Caki2 (cell line): ENCODE measurements at places on chromosomes 2 and 18. TPM values are rescaled to one million over a fixed set of nuclear protein-coding genes. Genes with fewer than 3 reads are reported as not detected.

GRCh38 chr2:163324677-163325076, 411.1 kb downstream of the FIGN start:
- no peak for DNase-seq

DNA sequence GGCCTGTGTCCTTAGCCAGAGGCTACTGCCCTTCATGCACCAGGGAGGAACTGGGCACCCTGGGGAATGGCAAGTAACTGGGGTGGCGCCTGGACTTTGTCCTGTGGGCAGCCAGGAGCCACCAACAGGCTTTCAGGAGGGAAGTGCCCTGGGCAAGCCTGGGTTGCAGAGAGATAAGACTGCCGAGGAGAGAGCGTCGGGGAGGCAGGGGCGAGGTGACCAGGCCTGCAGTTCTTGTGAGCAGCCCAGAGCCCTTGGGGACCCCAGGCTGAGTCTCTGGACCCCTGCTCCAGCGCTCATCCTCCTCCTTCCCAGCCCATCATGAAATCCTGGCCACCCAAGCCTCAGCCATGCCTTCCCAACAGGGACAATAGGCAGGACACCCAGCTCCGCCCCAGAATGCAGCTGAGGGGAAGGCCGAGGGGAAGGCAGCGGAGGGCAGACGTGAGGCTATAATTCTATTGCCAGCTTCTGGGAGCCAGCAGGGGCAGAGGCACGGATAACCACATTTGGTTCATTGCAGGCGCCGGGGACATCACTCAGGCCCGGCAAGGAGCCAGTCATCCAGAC, 25.1 kb downstream of the ADRA2B start:
- no peak for DNase-seq

GRCh38 chr2:29226375-29226774, 111.2 kb downstream of the CLIP4 start:
- no peak for DNase-seq

- DNase-seq, result no peak
Measured at GRCh38 chr2:15122915-15123314, 438.2 kb downstream of the NBAS start.

GRCh38 chr2:150319658-150320555, 167.6 kb downstream of the RND3 start:
- no peak for DNase-seq

DNA sequence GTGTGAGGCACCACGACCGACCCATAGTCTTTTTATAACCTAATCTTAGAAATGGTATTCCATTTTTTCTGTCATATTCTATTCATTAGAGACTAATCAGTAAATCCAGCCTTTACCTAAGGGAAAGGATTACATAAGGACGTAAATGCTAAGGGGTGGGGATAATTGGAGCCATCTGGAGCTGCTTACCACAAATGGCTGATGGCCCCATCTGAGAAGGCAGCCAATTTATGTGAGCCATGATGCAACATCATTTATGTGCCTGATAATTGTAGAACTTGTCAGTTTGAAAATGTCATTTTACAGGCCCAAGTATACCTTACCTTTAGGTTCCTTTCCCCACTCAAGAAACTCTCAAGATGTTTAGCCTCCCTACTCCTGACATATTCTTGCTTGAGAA, 44.0 kb downstream of the ARHGEF33 start:
- DNase-seq, result no peak

IL1F10 gene
- not detected in 2 replicates for total RNA-seq

- DNase-seq, result no peak
Measured at GRCh38 chr2:134973241-134974138, 54.9 kb downstream of the CCNT2 start.

DNA sequence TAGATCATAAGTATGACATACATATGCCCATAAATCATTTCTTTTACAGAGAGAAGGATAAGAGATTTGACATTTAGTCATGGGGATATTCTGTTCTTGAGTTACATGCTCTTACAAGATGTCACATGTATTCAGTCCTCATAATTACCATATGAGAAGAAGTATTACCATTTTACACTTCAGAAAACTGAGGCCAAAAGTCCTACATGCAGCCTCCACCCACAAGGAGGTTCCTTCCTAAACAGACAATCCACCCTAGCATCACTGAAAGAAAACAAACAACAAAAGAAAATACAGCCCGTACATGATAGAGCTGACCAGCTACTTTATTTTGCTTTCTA, 335.1 kb downstream of the SETBP1 start:
- no peak for DNase-seq

- no peak for DNase-seq
Measured at GRCh38 chr2:213545964-213546475, 261.8 kb downstream of the SPAG16 start.

GRCh38 chr2:112618383-112618782, 27.4 kb upstream of the SLC20A1 start:
- DNase-seq, result no peak

GRCh38 chr18:58375051-58375450, 253.8 kb downstream of the ALPK2 start:
- no peak for DNase-seq

- no peak for DNase-seq
Measured at GRCh38 chr18:76392349-76392748, 102.7 kb downstream of the ZNF516 start.

DNA sequence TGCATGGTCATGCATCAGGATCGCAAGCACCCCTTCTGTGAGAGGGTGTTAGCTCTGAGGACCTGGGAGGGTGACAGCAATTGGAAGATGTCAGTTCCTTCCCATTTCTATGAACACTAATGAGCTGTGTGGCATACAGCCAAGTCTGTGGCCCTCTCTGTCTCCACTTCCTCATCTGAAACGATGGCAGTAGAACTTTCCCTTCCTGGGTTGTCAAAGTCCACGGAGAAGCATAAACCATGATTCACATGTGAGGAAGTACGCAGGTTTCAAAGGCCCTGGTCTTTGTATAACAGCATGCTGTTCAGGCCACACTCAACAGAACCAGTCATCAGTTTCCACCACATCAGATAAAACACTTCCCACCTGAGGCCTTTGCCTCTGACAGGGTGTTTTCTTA, 167.4 kb upstream of the RAB6C start:
- peak; percentile 7 for DNase-seq

DNA sequence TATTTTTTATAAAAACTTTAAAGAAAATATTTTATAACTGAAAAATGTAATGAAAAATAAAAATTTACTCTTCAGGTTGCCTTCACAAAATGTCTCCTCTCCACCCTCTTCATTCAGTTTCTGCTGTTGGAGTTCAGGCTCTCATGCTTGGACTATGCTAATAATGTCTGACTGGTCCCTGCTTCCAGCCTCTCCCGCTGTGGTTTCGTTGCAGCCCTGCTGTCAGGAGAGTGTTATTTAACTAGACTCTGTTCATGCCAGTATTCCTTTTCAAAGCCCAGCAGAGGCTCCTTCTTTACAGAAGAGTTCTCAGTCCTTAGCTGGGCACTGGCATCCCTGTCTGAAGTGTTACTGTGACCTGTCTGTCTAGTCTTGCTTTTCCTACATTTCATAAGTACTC, 40.4 kb downstream of the CLIP4 start:
- no peak for DNase-seq

GRCh38 chr2:102264952-102265351, 46.4 kb upstream of the IL1RL1 start:
- no peak for DNase-seq

ZNF532 gene
- 21.0 and 21.1 TPM in 2 replicates for total RNA-seq

SLC40A1 gene
- total RNA-seq, result 7.4 and 7.9 TPM in 2 replicates

DNA sequence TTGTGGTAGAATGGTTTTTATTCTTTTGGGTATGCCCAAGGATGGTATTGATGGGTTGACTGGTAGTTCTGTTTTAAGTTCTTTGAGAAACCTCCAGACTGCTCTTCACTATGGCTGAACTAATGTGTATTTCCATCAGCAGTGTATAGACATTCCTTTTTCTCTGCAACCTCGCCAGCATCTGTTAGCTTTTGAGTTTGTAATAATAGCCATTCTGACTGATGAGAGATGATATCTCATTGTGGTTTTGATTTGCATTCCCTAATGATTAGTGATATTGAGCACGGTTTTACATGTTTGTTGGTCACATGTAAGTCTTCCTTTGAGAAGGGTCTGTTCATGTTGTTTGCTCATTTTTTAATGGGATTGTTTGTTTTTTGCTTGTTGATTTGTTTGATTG, 1348.7 kb upstream of the NXPH2 start:
- no peak for DNase-seq

TBR1 gene
- not detected in 2 replicates for total RNA-seq

DNA sequence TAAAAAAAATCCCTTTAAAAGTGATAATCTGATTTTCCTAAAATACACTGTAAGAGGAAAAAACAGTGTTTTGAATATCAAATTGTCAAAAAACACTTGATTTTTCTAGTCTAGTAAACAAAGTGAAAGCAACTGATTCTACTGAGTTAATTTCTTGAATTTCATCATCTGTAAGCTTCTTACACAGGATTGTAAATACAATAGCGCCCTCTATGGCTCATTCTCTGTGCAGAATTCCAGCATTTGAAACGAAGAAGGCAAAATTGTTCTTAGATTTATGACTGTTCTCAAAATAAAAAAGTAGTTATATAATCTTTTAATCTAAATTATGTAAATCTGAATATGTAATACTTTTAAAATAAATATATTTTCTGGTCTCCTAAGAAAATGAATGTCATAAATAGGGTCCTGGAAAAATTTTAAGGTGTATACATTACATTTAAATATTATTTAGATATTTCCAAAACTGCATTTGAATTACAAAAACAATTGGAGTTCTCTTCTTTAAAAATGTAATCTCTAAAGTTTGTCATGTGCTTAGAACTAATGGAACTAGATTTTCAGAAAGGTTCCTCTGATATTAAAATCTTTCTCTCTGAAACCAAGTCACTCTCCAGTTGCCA, 176.9 kb upstream of the MC4R start:
- DNase-seq, result peak; percentile 14

DNA sequence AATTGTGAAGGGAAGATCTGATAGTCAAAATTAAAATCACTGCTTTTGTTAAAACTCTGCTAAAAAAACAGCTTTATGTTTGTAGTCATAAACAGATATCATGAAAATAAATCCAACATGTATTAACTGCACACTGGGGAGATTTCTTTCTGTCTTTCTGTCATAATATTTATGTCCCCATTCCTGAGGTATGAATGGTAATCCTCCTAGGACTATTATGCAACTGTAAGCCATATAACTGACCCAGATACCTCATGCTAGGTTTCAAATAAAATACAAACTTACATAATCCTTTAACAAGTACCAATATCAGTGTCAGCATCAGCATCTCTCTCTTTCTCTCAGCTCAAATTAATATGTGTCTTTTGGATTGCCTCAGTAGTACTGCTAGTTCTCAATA, 18.2 kb downstream of the IFIH1 start:
- no peak for DNase-seq

DNA sequence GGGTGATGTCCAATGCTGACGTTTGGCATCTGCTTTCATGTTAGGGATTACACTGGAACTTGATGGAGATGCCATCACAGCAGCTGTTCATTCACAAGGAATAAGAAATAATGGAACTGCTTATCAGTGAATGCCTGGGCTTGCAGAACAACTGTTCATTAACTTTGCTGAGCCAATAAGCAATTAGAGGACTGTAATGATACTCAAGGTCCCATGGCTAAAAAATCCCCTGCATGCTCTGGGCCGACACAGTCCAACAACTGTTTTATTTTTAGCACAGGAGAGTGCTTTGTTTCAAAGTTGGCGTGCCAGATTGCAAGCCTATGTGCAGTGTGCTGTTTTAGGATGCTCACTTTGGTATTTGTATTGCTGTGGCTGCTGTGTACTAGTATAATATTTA, 408.0 kb upstream of the RGPD4 start:
- no peak for DNase-seq

GRCh38 chr2:100692381-100692780, 127.6 kb upstream of the NPAS2 start:
- DNase-seq, result no peak

GCA gene
- 15.1 and 27.5 TPM in 2 replicates for total RNA-seq

GRCh38 chr2:85247610-85248009, 80.2 kb downstream of the TGOLN2 start:
- no peak for DNase-seq

TEKT4 gene
- not detected in 2 replicates for total RNA-seq

- DNase-seq, result no peak
Measured at GRCh38 chr2:151097895-151098294, 163.8 kb downstream of the RBM43 start.

DNA sequence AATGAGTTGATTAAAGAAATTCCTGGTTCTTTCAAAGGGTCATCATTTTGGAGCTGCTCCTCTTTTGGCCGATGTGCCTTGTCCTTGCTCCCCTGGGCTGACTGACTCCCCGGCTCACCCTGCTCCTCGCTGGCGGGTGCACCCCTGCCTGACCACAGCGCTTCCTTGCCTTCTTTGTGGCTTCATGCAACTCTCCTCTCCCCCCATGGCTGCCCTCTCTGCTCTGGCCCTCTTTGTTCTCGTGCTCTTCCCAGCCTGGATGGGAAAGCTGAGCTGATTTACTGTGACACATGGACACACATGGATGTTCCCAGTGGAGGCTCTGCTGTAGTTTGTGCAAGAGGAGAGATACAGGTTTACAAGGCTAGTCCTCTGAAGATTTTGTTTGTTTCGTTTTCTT, 234.6 kb downstream of the HAUS1 start:
- DNase-seq, result no peak

RNU2-63P gene
- total RNA-seq, result not detected in 2 replicates

AQP12B gene
- not detected in 2 replicates for total RNA-seq

DNA sequence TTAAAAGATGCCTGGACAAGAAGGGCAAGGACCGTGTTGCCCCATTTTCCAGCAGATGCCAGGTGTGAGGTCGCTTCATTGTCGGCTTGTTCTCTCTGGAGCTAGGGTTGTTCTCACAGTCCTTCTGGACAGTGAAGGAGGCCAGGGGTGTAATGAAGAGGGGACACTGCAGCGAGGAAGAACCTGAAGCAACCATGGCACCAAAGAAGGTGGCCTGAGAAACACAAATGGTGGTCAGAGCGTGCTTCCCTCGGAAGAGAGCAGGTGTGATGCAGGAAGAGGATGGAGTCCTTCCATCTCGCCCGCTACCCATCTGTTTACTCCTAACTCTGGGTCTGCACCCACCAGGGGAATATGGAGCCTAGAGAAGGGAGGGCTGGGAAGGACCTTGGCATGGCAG, 50.3 kb upstream of the TWIST2 start:
- DNase-seq, result no peak

- no peak for DNase-seq
Measured at GRCh38 chr2:238845583-238846377, 2.1 kb upstream of the TWIST2 start.

DNA sequence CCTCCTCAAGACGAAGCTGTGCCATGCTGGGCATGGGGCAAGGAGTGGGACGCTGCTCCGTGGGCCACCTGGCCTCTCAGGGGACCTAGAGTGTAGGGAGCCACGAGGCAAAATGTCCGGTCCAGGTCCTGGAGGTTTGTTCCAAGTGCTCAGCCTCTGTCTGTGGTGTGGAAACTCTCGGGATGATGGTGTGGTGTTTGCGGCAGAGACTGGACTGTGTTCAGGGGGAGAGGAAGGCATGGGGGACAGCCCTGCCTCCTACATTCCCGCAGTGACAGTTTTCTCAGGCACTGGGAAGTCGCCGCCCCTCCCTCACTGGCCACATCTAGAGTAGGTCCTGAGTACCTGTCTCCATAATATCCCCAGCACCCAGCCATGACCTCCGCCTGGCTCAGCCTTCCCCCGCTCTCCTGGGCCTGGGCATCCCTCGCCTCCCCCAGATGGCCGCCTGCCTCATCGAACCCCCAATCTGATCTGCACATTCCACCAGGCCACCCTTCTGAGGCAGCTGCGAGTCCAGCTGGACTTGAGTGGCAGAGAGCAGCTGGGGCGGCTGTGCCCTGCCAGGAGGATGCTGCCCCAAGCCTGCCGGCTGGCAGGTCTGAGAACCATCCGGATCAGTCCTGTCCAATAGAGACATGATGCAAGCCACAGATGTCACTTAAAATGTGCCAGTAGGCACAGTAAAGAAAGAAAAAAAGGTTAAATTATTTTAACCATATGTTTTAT, 6.2 kb downstream of the KCNIP3 start:
- DNase-seq, result no peak

GRCh38 chr2:179787601-179788000, 73.8 kb downstream of the ZNF385B start:
- DNase-seq, result no peak
